ENCODE measurements at places on chromosomes 5 and 9. TPM values are rescaled to one million over a fixed set of nuclear protein-coding genes. Genes with fewer than 3 reads are reported as not detected.

DNA sequence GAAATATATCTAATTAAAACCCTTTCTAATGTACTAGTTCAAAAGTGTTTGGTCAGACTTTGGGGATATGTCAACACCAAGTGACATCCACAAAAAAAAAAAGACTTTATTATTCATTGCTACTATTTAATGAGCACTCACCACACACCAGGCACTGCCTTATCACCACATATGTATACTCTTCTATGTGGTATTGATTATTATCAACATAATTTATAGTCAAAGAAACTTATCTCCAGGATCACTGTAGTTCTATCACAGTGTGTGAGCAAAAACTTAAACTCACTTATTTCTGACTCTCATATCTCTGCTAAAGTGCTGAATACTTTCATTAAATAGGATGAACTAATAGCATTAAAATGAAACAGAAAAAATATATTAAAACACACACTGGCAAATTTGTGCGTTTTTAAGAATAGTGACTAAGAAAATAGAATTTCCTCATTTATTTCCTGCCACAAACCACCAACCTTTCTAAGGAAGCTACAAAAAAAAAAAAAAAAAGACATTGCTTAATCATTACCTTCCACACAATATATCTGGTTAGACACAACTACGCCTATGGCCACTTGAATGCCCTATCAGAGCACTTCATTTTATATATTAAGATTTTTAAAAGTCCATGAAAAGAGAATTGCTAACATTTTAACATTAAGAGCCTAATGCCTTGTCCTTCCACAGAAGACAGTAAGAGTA, 12.8 kb downstream of the SLCO4C1 start:
- no peaks in the 10 kb centered on the region for H3K27me3 ChIP-seq
- H3K4me3 ChIP-seq: no peak overlapping the region
- H3K36me3 ChIP-seq: no peaks in the 10 kb centered on the region

DNA sequence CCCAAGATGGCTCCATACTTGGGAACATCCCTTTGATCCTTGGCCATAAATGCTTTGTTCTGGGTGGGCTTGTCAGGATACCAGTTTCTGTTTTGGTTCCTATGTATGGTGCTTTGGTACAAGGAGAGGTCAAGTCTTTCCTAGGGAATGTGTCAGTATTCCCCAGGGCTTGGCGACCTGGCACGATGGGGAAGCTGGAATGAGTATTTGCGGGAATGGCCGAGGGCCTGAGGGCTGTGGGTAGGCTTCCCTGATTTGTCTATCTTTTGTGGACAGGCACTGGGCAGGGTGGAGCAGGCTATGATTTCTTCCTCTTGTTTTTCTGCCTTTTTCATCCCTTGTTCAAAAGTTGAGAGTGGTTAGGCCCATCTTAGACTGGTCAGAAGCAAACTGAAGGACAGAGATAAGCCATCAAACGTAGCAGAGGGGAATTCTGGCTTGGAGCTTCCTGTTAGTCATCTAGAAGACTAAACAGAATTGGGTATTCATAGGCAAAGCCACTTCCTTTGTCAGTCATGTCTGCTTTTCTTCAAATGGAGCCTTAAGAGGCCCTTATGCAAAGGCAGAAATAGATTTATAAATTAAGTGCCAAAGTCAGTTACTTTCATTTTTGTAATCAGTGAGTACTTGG, 13.7 kb downstream of the DOCK2 start:
- H3K36me3 ChIP-seq: no peaks in the 10 kb centered on the region
- H3K27me3 ChIP-seq: no peaks in the 10 kb centered on the region
- H3K27ac ChIP-seq: no peak overlapping the region
- no peak for DNase-seq
- H3K4me1 ChIP-seq: no peaks in the 10 kb centered on the region

GRCh38 chr5:64502196-64502595, 3.6 kb upstream of the RGS7BP start:
- H3K4me3 ChIP-seq: no peak overlapping the region
- DNase-seq: no peak
- no peak overlapping the region for H3K27ac ChIP-seq
- H3K4me1 ChIP-seq: no peaks in the 10 kb centered on the region

DNA sequence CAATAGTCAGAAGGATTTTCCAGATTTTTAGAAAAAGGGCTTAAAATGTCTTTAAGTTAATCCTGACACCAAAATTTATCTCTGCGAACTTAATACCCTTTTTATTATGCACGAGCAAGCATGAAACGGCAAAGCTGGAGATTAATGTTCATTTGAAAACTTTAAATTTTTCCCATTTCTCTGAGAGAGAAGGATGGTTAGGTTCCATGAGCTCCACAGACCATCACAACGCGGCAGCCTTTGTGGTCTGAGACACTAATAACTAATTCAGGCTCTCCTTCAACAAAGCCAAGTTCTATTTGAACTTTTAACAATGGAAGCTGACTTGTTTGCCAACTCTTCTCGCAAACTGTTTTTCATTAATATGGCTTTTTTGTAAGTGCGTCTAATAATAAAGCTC, 94.7 kb downstream of the MYO10 start:
- no peak overlapping the region for H3K4me3 ChIP-seq
- no peaks in the 10 kb centered on the region for H3K36me3 ChIP-seq
- no peak for DNase-seq
- peaks cover 2% of the 10 kb centered on the region for H3K27me3 ChIP-seq

DNA sequence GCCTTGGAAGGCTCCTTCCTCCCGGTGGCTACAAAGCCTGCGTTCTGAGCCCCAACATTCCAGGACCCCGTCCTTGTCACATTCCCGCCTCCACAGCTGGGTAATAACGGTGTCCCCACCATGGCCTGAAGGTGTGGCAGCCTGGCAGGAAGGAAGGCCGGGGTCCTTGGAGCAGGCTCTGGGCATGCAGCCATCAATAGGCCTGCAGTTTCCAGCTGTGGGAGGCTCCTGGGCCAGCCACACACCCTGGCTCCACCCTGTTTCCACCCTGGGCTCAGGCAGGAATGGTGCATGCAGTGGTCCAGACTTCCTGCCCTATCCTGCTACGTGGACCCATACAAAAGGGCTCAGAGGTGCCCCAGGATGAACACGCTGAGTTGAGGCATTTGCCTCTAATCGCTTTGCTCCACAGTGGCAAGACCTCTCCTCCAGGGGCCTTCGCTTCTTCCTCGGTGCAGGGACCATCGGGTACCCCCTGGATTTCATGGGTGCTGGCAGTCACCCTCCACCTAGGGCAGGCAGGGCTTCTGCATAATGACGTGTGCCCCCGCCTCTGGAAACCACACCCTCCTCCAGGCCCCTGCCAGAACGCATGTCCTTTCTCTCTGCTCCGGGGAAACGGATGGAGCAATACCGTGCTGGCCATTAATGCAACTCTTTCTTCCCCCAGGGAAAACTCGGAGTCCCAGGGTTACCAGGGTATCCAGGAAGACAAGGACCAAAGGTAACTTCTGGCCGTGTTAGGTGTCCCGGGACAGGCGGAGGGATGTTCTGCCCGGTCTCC, 95.1 kb upstream of the FCN2 start:
- H3K27ac ChIP-seq: no peak overlapping the region
- H3K4me3 ChIP-seq: no peak overlapping the region
- H3K27me3 ChIP-seq: no peaks in the 10 kb centered on the region
- H3K36me3 ChIP-seq: peaks cover 6% of the 10 kb centered on the region
- DNase-seq: no peak
- no peaks in the 10 kb centered on the region for H3K4me1 ChIP-seq

DNA sequence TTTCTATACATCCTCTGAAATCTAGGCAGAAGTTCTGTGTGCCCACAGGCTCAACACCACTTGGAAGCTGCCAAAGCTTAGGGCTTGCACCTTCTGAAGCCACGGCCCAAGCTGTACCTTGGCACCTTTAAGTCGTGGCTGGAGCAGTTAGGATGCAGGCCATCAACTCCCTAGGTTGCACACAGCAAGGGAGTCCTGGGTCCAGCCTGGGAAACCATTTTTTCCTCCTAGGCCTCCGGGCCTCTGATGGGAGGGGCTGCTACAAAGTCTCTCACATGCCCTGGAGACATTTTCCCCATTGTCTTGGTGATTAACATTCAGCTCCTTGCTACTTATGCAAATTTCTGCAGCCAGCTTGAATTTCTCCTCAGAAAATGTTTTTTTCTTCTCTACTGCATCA, 15.5 kb upstream of the PLK2 start:
- no peaks in the 10 kb centered on the region for H3K4me1 ChIP-seq
- no peak overlapping the region for H3K4me3 ChIP-seq
- no peak for DNase-seq
- H3K36me3 ChIP-seq: no peaks in the 10 kb centered on the region
- no peaks in the 10 kb centered on the region for H3K27me3 ChIP-seq

DNA sequence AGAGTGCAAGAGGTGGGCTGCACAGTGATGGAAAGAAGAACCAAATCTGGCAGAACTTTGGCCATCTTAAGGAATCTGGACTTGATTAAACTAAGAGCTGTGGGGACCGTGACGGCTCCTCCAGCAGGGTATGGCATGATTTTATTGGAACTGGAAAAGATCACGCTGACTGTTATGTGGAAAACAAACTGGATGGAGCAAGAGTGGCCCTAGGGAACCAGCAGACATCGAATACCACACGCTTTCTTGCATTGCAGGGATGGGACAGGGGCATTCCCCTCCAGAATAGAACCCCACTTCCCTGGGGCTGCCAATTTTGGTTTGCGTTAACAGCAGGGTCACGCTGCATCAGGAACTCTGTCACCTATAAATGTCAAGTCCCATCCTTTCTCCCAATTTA, 38.8 kb downstream of the INSYN2B start:
- H3K36me3 ChIP-seq: no peaks in the 10 kb centered on the region
- H3K27ac ChIP-seq: no peak overlapping the region
- H3K4me1 ChIP-seq: no peaks in the 10 kb centered on the region
- H3K27me3 ChIP-seq: no peaks in the 10 kb centered on the region

CARD9 gene
- 2.6 TPM for total RNA-seq

GRCh38 chr5:35659556-35659955, 41.9 kb downstream of the SPEF2 start:
- DNase-seq: no peak
- H3K4me1 ChIP-seq: no peaks in the 10 kb centered on the region
- H3K36me3 ChIP-seq: no peaks in the 10 kb centered on the region
- no peak overlapping the region for H3K27ac ChIP-seq
- no peaks in the 10 kb centered on the region for H3K27me3 ChIP-seq

DNA sequence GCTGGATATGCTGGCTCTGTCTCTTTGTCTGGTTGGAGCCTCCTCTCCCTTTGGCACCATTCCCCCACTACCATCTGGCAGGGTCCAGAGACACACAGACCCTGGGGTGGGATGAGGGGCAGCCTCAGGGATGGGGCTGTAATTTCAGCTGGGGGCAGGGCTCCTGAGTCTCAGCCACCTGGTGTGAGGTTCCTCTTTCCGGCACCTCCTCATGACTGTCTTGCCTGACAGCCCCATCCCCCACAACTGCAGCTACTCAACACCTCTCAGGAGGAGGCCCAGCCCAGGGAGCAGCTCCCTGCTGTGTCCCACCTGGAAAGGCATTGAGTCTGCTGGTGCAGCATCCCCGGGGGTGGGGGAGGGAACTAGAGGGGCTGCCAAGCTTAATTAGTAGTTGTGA, 11.7 kb upstream of the RPS14 start:
- H3K4me3 ChIP-seq: no peak overlapping the region
- H3K36me3 ChIP-seq: no peaks in the 10 kb centered on the region
- no peaks in the 10 kb centered on the region for H3K27me3 ChIP-seq
- DNase-seq: no peak
- no peak overlapping the region for H3K27ac ChIP-seq

- no peak overlapping the region for H3K27ac ChIP-seq
- no peak for DNase-seq
- H3K4me1 ChIP-seq: peaks cover 7% of the 10 kb centered on the region
- H3K27me3 ChIP-seq: no peaks in the 10 kb centered on the region
These were observed 26.4 kb downstream of the FBXL7 start for GRCh38 chr5:15526413-15526812.

DNA sequence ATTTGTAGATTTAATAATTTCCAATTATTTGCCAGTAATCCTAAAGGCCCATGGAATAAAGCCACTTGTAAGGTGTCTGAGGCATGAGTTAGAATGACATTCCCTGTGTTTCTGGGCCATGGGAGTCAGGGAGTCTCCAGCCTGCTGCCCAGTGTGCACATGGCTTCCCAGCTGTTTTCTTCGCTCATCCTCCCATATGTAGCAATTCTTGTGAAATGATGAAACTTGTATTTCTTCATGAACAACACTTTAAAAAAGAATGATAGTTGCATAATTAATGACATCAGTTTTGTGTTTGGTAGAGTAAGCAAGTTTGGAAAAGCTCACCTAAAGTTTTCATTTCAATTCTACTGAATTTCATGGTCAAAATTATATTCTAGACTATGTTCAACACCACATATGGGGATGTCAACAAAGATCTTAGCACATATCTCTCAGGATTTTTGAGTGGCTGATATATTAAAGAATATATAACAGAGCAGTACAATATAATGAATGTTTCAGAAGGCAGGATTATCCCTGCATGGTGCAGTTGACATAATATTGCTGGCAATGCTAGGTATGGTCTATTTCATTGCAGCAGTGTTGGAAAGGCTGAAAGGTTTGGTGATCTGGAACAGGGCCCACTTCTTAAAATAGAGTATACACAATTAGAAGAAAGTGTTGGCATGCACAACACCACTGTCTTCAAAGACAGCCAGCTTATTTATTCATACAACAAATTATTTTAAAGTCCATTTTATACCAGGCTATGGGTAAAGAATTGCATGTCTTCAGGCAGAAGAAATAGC, 44.7 kb downstream of the GRIN3A start:
- H3K4me3 ChIP-seq: no peak overlapping the region
- no peaks in the 10 kb centered on the region for H3K27me3 ChIP-seq
- no peaks in the 10 kb centered on the region for H3K36me3 ChIP-seq

DNA sequence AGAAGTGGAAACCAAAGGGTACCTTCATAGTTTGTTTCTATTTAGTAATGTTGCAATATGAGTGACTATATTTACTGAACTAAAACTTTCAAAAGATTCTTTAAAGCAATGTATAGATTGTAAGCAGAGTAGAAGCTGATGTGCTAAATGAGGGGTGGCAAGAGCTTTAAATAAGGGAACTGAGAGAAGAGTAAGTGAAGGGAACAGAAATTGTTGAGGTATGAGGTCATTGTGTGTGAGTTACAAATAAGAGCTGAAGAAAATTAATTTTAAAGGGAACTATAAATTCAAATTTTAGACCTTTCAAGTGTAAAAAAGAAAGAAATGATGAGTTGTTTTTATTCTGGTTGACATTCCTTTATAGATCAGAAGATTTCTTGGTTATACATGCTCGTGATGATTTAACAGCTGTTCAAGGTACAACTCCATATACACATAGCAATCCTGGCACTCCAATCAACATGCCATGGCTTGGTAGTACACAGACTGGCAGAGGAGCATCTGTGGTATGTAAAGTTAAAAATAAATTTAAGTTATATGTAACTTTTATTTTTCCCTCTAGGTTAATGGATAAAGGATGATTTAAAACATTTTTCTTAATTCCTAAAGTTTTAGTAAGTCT, 135.1 kb upstream of the TNFAIP8 start:
- DNase-seq: no peak
- no peak overlapping the region for H3K27ac ChIP-seq
- H3K36me3 ChIP-seq: no peaks in the 10 kb centered on the region
- no peaks in the 10 kb centered on the region for H3K4me1 ChIP-seq
- no peak overlapping the region for H3K4me3 ChIP-seq
- no peaks in the 10 kb centered on the region for H3K27me3 ChIP-seq

- DNase-seq: no peak
- no peak overlapping the region for H3K27ac ChIP-seq
- H3K4me1 ChIP-seq: no peaks in the 10 kb centered on the region
- H3K27me3 ChIP-seq: no peaks in the 10 kb centered on the region
- no peaks in the 10 kb centered on the region for H3K36me3 ChIP-seq
These were observed 17.2 kb upstream of the EFNA5 start for GRCh38 chr5:107687937-107688336.

GRCh38 chr5:34656001-34656699, at the start of gene RAI14:
TSS of gene RAI14 (plus strand) at chr5:34656328. CDS start at chr5:34686920, 30,592 bp downstream.
- no peaks in the 10 kb centered on the region for H3K36me3 ChIP-seq
- no peaks in the 10 kb centered on the region for H3K4me1 ChIP-seq
- no peaks in the 10 kb centered on the region for H3K27me3 ChIP-seq
- peak within 1 kb of the TSS; percentile 97 for H3K27ac ChIP-seq
- H3K4me3 ChIP-seq: peak within 1 kb of the TSS; percentile 93
- peak; percentile 85 for DNase-seq

MYMK gene
- total RNA-seq: not detected

GCNT4 gene
- total RNA-seq: 5.6 TPM
